ENCODE measurements at places on chromosomes 11 and 22.

- H3K27ac ChIP-seq = peak overlapping the region; percentile 75
- no peaks in the 10 kb centered on the region for H3K27me3 ChIP-seq
- DNase-seq = no peak
- peaks cover 12% of the 10 kb centered on the region for H3K4me1 ChIP-seq
- H3K36me3 ChIP-seq = no peaks in the 10 kb centered on the region
These were observed 220.1 kb upstream of the SORL1-AS1 start for GRCh38 chr11:121672630-121673487.

GRCh38 chr22:22080270-22080669, 97.7 kb upstream of the TOP3B start:
- no peaks in the 10 kb centered on the region for H3K4me1 ChIP-seq
- no peaks in the 10 kb centered on the region for H3K27me3 ChIP-seq
- H3K36me3 ChIP-seq = no peaks in the 10 kb centered on the region
- DNase-seq = no peak
- no peak overlapping the region for H3K27ac ChIP-seq
- H3K4me3 ChIP-seq = no peak overlapping the region

DNA sequence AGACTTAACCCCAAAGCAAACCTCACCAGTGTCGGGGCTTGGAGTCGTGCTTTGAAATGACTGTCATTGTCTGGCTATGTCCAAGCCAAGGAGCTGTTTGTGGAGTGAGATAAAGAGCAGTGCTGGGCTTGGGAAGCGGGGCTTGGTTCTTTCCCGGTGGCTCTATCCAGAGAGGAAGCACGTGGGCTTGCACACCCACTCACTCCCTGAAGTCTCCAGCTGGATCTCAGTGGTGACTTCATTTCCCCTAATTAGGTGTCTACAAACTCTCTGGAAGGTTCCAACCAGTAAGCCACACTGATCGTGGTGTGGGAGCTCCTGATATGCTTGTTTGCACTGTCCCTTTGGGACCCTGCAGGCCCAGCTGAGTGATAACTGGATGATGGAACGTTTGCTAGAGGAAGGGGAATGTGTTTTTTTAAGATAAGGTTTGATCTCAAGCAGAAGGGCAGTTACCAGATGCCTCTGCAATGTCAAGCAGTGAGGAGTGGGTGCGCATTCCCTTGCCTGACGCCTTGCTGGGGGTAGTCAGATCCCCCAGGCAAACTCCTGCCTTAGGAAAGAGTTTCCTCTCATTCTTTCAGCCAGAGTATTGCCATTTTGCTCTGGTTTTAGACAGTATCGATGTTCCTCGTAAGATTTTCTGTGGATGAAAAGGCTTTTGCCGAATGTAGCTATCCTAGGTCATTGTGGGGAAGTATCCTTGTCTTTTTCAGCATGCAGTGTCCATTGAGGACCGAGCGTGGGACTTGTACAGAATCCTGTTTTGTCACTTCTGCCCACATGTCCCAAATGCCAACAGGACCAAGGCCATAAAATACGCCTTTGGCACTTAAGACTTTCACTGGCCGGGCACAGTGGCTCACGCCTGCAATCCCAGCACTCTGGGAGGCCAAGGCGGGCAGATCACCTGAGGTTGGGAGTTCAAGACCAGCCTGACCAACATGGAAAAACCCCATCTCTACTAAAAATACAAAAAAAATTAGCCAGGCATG, 90.9 kb downstream of the MICAL2 start:
- no peak for DNase-seq
- H3K27me3 ChIP-seq = no peaks in the 10 kb centered on the region
- no peaks in the 10 kb centered on the region for H3K36me3 ChIP-seq
- peaks cover 6% of the 10 kb centered on the region for H3K4me1 ChIP-seq
- no peak overlapping the region for H3K4me3 ChIP-seq
- peak overlapping the region; percentile 80 for H3K27ac ChIP-seq

GRCh38 chr11:69397732-69398131, 83.7 kb upstream of the LINC01488 start:
- DNase-seq = no peak
- H3K36me3 ChIP-seq = no peaks in the 10 kb centered on the region
- no peaks in the 10 kb centered on the region for H3K27me3 ChIP-seq

- DNase-seq = peak; percentile 81
- H3K4me1 ChIP-seq = no peaks in the 10 kb centered on the region
- peak overlapping the region; percentile 64 for H3K27ac ChIP-seq
- H3K36me3 ChIP-seq = no peaks in the 10 kb centered on the region
- no peak overlapping the region for H3K4me3 ChIP-seq
These were observed 11.5 kb upstream of the MUC15 start for GRCh38 chr11:26583550-26583949.

GRCh38 chr11:8818421-8818820, 92.6 kb upstream of the AKIP1 start:
- no peaks in the 10 kb centered on the region for H3K36me3 ChIP-seq
- DNase-seq = no peak
- H3K27me3 ChIP-seq = no peaks in the 10 kb centered on the region

DNA sequence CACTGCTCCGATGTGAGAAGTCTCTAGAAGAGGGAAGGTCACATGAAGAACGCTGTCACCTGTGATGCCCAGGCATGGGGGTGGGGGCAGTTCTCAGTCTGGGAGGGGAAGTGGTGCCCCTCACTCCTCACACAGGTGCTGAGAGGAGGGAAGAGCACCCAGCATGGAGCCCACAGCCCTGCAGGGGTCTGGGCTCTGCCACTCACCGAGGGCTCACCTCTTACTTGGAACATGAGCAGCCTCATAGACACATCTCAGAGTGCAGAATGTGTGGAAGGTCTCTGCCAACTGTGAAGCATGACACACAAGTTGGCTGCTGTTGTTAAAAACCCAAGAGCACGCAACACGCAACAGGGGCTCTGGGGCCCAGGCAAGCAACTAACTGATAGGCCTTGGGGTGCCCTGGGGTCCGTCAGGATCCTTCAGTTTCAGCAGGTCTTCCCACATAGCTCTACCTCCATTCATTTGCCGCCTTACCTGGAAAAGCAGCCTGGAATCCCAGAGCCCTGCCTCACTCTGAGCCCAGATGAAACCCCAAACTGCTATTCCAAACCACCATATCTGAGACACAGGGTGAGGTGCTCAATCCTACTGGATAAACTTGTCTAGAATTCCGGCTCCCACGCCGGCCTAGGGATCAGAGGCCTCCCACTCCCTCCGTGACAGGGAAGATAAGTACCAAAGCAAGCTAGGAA, 17.5 kb upstream of the TMPRSS4 start:
- H3K27me3 ChIP-seq = peaks cover 5% of the 10 kb centered on the region
- DNase-seq = peak; percentile 37
- H3K4me1 ChIP-seq = no peaks in the 10 kb centered on the region
- H3K4me3 ChIP-seq = no peak overlapping the region

Data from breast epithelium (tissue), 4 donors.